ENCODE measurements at places on chromosomes 3 and 15. TPM values are rescaled to one million over a fixed set of nuclear protein-coding genes. Genes with fewer than 3 reads are reported as not detected.

DNA sequence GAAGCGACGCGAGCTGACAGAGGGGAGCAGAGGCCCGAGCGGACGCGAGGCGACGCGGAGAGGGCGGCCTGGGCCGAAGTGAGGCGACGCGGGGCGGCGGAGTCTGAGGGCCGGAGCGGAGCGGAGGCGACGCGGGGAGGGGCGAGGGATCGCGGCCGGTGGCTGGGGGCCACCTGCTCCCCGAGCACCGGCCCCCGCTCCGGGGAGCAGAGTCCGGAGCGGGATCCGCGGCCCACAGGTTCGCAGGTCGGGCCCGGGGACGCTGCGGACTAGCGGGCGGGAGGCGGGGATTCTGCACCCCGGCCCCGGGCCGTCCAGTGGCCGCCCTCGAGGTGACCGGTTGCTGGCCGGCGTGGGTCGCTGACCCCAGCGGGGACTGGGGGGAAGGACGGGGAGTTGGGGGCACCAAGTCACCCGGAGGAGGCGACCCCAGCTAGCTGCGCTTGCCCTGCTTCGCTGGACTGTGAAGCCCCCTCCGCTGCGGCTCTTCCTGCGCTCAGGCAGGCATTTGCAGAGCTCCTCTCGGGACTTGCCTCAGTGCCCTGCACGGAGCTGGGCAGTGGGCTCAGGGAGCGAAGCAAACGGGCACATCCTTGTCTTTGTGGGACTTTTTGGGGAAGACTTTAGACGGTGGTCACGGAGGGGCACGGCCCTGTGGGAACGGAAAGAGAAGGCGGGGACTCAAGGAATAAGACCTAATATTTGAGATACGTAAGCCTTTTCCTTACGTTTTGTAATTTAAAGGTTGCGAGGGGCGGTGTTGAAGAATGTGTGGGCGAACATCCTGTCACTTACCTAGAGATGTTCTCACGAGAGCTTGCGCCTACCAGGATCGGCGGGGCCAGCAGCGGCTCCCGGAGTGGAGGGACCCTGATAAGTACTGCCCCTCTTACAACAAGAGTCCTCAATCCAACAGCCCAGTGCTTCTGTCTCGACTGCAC, 566 bp downstream of the HMCES start:
- peak; percentile 37 for DNase-seq

- DNase-seq: no peak
Observed at GRCh38 chr15:51401872-51402517, 60.5 kb downstream of the GLDN start.

DNA sequence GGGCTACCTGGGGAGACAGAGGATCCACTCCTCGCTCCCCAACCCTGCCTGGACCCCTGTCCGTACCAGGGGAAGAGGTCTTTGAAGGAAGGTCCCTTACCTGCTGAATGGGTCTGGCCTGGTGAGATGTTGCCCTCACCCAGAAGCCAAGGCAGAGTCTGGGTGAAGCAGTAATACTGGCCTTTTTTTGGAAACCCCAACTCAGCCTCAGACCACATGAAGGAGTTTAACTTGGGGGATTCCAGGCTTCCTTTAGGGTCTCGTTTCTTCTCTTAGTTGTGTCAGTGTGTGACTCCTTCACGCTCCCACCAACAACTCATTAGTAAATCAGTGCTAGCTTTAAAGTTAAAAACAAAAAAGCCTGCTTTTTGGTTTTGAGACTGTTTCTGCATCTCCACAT, 45.6 kb downstream of the RTP1 start:
- DNase-seq: no peak

DNA sequence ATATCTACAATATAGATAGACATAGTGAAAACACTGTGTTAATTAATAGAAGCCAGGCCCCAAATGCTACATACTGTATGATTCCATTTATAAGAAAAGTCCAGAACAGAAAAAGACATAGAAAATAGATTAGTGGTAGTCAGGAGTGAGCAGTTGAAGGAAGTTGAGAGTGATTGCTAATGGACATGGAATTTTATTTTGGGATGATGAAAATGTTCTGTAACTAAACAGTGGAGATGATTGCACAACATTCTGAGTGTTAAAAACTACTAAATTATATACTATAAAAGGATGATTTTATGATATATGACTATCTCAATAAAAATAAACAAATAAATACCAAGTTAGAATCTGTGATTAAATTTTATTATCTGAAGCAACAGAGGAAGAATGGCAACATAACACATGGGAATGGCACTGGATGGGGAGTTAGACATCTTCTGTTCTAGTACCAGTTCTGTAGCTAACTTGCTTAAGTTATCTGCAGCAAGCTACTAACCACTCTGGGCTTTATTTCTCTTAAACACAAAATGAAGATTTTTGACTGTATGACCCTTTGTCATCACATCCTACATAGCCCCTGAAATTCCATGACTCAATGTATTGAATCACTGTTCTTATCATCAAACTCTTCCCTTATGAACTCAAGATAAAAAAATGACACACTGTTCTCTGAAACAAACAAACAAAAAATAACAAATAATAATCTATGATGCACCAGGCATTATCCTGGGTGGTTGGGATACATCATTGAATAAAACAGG, 612.7 kb downstream of the TBL1XR1 start:
- DNase-seq: no peak

DNA sequence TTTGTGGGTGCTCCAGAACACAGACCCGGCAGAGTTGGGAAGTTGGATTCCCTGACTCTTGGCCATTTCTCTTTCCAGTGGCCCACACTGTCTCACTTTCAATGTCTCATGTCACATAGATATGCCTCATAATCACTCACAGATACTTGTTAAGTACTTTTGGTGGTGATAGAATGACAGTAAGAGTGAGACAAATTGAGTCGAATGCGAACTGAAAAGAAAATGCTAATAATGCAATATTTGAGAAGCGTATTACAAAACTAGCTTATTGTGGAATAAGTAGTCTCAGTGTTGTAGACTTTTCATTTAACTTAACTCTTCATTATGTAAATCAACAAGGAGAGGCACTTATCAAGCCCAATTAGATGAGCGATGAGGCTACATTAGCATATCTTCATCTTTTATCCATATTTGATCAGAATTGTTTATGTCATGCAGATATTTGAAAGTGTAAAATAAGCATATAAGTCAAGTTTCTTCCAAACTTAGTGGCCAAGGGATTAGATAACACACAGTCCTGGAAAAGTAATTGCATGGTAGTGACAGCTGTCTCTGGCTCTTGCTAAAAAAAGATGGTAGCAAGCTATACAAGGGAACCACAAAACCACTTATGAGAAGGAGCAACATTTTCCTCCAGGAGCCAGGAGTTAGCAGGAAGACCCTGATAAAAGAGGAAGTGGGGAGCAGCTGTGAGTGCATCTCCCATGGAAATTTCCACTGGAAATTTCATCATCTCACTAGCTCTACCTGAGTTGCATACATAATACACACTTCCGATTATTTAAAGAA, 243.6 kb downstream of the ARRDC4 start:
- DNase-seq: no peak

- no peak for DNase-seq
Observed at GRCh38 chr3:142168514-142168913, 19.2 kb upstream of the TFDP2 start.

KBTBD13 gene
- 1.3 TPM for polyA plus RNA-seq

DNA sequence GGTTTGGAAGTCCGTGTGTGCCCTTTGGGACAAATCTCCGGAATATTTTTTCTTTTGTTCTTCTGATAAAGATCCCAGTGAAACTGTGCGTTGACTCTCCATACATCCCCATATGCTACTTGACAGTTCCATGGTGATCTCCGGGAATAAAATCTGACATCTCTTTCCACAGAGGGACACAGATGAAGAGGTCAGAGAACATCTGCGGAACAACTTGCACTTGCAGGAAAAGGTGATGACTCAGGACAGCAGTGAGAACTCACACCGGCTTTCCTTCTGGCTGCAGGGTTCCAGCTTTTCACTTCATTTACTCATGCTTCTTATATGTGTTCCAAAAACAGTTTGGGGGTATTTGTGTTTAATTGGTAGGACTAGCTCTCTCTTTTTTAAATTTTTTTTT, 157.5 kb upstream of the CHRM5 start:
- DNase-seq: no peak

CCR8 gene
- polyA plus RNA-seq: not detected
